Stimulated activated CD8-positive, alpha-beta memory T cell treated with anti-CD3 and anti-CD28 coated beads, Interleukin-4, amount 100 ng/mL, for 24 hours (primary cell): ENCODE measurements at places on chromosomes 6 and 20.

- no peak for DNase-seq
These were observed 309.0 kb upstream of the CHD6 start for GRCh38 chr20:41927189-41927588.

GRCh38 chr20:44901974-44902373, 7.9 kb upstream of the PABPC1L start:
- no peak for DNase-seq

- no peak for DNase-seq
These were observed 239.2 kb downstream of the SYNDIG1 start for GRCh38 chr20:24708411-24709295.

GRCh38 chr6:162690158-162690557, 37.4 kb downstream of the PRKN start:
- no peak for DNase-seq

DNA sequence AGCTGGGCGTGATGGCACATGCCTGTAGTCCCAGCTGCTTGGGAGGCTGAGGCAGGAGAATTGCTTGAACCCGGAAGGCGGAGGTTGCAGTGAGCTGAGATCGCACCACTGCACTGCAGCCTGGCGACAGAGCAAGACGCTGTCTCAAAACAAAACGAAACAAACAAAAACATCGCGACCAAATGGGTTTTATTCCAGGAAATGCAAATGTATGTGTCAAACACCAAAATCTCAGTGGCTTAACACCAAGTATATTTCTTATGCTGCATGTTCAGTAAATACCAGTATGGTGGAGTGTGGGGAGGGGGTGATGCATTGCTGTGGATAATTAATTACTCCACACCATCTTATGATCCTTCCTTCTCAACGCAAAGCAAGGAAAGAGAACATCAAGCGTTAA, 28.1 kb downstream of the ACTR5 start:
- DNase-seq: no peak
